NCI-H2081 treated with DMSO at 0.1 percent for 48 hours (cell line): ENCODE measurements at places on chromosomes 2 and 18.

- DNase-seq, result no peak
These were observed 155.6 kb downstream of the TTC32 start for GRCh38 chr2:19746137-19746600.

GRCh38 chr2:228642861-228643260, 461.4 kb upstream of the SPHKAP start:
- no peak for DNase-seq

GRCh38 chr2:212912445-212913103, 238.8 kb downstream of the IKZF2 start:
- no peak for DNase-seq

DNA sequence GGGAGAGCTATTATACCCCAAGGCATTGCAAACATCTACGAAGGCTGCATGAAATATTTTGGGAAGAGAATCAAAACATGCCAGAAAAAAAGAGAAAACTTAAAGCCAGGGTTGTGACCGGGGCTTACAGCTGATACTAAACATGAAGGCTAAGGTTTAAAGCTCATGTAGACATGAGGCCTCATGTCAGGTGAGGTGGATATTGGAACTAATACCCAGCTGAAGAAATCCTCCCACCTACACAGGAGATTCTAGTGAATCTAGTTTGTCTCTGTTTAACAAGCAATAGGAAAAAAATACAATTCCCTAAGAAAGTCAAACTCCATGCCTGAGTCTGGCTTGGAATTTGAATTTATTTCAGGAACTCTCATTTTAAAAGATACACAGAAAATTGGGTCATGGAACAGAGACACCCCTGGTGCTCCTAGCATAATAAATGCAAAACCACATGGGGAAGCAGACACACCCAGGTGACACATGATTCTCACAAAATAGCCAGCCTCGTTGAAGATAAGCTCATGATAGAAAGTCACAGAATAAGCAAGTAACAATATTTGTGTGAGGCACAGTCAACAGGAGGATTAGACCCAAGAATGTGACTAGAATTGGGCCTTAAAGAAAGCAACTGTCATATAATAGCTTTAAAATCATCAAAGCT, 42.2 kb downstream of the UPP2 start:
- no peak for DNase-seq

- no peak for DNase-seq
These were observed 25.8 kb upstream of the TMEM182 start for GRCh38 chr2:102736110-102736409.

GRCh38 chr2:152493417-152493816, 158.4 kb downstream of the FMNL2 start:
- DNase-seq, result no peak

DNA sequence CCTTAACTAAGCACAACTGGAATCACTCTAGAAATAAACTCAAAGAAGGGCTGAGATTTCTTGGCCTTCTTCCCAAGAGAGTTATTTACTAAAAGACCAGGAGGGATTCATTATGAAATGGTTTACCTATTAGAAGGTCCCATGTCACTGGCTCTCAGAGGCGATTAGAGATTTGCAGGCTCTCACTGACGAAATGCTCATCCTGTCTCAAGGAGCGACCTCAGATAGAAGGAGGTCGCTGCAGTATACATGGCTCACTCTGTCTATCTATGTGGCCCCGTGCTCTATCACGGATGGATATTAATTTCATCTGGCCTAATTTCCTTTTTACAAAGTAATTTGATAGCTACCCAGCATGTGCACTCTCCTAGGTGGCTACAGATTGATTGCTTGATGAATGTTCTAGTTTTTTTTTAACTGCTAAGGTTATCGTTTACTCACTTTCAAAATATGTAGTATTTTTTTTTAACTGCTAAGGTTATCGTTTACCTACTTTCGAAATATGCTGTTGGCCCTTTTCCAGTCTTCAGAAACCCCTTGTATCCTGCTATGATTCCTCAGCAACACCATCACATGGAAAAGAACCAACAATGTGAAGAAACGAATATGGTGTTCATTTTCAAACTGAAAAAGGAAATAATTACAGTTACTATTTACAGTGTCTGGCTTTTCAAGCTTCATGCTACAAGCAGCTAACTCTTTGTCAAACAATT, 9.1 kb downstream of the SMIM21 start:
- no peak for DNase-seq

DNA sequence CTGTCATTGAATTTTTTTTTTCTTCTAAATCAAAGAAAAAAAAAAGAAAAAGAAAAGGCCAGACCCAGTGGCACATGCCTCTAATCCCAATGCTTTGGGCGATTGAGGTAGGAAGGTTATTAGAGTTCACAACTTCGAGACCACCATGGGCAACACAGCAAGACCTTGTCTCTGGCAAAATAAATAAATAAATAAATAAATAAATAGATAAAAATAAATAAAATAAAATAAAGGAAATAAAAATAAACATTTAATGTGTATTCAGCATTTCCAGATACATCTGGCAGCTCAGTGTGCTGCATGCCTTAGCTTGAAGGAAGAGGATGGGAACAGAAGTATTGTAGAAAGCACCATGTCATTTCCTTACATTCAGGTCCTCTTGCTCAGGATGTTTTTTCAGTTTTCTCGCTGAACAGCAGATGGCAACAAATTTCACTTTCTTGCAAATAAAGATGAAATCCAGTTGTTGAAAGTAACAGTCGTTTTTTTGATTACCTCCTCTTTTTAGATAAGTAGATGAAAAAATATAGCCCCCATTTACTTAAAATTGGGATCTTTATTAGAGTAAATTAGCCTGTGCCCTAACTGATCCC, 25.7 kb upstream of the FAM178B start:
- no peak for DNase-seq

GRCh38 chr2:69309351-69310110, 77.5 kb downstream of the GFPT1 start:
- no peak for DNase-seq

GRCh38 chr18:32802591-32803451, 30.0 kb upstream of the KLHL14 start:
- DNase-seq, result no peak

DNA sequence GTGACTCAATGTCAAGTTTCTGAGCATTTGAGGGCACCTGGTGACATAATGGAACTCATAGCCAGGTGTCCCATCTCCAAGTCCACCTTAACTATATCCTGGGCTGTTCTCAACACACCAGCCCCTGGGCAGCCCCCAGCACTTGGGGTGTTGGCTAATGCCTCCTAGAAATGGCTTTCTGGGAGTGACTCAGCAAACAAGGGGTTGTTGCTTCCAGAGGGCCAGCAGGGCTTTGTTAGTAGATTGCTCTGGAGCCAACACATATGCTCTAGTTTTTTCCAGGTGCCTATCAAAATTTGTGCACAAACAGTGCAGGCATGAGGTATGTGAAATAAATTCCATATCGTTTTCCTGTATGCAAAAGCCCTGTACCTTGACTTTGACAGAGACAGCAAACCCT, 448.4 kb downstream of the SLC4A3 start:
- no peak for DNase-seq

GRCh38 chr2:231604685-231605606, 12.3 kb downstream of the TEX44 start:
- peak; percentile 85 for DNase-seq

DNA sequence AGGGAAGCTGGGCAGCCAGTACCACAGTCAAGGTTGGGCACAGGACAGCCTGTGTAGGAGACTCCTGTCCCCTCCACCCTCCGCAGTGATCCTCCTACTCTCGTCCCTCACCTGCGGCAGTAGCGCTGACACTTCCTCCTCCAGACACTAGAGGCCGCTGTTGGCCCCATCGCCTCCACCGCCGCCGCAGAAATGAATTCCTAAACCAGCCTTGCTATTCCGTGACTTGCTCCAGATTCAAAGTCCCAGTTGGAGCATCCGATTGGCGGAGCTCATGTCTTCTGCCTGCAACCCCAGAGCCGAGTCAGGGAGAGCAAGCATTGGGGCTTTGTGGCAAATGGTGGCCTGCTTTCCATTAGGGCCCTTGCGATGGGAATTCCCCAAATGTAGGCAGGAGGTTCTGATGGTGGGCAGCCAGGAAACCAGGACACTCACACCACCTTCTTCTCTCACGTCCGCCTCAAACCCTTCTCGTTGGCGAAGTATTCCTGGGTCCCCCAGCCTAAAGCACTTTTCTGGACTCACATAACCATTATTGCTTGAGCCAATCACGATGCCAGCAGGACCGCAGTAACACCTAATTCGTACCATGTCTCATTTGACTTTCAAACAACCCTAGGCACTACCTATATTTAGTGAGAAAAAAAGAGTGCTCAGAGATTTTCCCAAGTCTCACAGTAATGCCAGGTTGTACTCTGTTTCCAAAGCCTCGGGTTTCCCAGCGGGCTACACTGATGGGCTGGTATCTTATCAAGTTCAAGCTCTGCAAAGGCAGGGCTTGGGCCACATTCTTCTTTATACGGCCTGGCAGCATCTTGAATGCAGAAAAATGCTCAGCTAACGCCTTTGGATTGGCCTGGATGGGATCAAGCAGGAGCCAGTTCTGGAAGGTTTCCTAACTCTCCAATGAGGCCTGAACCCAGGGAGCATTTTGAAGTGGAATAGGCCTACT, 1.2 kb upstream of the DNAJB2 start:
- peak; percentile 21 for DNase-seq

GRCh38 chr18:56952026-56952425, 194.9 kb upstream of the BOD1L2 start:
- no peak for DNase-seq
